Cerebellar nuclear complex (tissue), 1 donor: ENCODE measurements at places on chromosomes 16 and 17.

GRCh38 chr16:72836181-72836580, 211.7 kb downstream of the ZFHX3 start:
- DNase-seq, result no peak

DNA sequence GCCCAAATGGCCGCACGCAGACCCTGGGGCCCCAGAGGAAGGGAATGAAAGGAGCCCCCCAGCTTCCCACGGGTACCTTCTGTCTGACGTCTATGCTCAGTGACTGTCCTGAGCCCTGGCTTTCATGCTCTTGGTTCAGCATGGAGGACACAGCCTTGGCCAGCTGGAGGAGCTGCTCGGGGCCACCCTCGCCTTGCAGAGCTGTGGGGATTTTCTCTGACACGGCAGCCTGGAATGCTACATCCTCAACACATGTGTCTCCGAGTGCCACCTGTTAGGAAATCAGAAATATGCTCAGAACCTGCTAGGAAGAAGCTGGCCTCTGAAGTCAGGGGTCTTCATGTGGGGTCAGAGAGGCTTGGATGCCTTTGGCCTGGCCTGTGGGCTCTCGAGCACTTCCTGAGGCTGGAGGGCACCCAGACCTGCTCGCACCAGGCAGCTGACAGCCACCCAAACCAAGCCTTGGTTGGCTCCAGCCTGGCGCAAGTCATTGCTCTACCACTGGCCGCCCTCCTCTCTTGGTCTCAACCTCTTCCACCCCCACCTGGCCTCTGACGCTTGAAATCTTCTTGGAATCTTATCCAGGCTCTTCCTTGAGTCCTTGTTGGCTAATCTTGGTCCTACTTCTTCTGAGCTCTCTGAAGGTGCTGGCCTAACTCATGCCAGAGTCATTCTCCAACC, 63.7 kb upstream of the BCO1 start:
- no peak for DNase-seq

GRCh38 chr16:1564325-1564724, 30.9 kb downstream of the TMEM204 start:
- DNase-seq, result no peak

GRCh38 chr17:19379361-19380065, 1.2 kb downstream of the MAPK7 start:
- DNase-seq, result no peak

DNA sequence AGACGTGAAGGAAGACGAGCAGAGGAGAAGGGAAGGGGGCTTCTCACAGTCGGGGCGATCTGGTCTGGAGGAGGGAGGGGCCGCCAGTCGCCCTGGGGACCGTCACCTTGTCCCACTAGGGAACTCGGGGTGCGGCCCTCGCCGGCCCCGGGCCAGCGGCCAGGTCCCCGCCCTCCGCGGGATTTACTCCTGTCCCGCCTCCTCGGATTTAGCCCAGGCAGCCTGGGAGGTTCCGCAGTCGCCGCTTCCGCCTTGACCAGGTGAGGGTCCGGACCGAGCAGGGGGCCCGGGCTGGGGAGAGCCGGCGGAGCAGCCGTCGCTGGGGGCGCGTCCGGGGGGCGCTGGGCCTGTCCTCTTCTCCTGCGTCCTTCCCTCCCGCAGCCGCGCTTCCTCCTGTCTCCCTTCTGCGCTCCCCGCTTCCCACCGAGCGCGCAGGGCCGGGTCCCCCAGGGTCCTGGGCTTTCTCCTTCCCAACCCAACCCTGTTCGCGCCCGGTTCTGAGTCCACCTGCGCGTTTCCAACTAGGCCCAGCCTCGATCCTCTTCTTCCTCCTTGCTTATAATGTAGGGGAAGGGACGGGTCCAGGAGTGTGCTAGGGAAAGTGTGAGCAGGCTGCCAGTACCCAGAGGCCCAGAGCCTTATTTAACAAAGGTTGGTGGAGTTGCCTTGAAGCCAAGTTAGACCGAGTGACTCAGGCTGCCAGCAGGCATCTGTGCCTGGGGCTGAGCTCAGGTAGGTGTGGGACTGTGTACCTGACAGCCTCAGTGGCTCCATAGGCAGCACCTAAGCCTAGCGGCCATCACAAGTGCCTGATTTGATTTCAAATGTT, at the start of gene TNK1:
Gene TNK1, plus strand, starts transcription at position 235 of the 829 bp plus-strand sequence. CDS start 1,838 bp downstream, outside the sequence.
- DNase-seq, result no peak

- DNase-seq, result no peak
These were observed 352.1 kb upstream of the TBX2 start for GRCh38 chr17:61047515-61047914.

DNA sequence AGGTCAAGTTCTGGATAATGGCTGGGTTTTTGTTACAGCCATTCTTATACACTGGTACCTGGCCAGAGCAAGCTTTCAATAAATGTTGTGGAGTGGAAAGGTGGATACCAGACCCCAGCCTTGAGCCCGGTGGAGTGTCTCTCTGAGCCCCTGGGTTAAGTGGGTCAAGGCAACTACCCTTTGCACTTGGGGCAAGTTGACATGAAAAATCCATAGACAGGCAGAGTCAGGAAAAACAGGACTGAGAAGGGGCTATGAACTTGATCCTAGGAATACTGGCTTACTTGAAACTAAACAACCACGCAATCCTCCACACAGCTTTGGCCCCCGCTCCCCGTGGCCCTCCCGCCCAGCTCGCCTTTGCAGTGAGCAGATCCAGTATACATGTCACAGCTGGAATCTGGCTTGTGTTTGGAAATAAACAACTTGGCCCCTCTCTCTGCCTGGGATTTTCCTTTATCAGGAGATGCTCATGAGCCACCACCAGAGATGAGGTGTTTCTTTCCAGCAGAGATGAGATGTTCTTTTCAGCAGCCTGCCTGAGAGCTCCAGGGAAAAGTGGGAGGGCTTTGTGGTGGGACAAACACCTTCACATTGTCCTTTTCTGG, 65.9 kb downstream of the KSR1 start:
- no peak for DNase-seq

DNA sequence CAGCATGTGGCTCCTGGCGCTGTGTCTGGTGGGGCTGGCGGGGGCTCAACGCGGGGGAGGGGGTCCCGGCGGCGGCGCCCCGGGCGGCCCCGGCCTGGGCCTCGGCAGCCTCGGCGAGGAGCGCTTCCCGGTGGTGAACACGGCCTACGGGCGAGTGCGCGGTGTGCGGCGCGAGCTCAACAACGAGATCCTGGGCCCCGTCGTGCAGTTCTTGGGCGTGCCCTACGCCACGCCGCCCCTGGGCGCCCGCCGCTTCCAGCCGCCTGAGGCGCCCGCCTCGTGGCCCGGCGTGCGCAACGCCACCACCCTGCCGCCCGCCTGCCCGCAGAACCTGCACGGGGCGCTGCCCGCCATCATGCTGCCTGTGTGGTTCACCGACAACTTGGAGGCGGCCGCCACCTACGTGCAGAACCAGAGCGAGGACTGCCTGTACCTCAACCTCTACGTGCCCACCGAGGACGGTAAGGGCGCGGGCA, 645 bp downstream of the NLGN2 start:
- DNase-seq, result no peak

GRCh38 chr16:57009643-57010170, 20.4 kb downstream of the NLRC5 start:
- DNase-seq, result no peak

GRCh38 chr16:2991566-2992261, 11.5 kb upstream of the PKMYT1 start:
- no peak for DNase-seq

DNA sequence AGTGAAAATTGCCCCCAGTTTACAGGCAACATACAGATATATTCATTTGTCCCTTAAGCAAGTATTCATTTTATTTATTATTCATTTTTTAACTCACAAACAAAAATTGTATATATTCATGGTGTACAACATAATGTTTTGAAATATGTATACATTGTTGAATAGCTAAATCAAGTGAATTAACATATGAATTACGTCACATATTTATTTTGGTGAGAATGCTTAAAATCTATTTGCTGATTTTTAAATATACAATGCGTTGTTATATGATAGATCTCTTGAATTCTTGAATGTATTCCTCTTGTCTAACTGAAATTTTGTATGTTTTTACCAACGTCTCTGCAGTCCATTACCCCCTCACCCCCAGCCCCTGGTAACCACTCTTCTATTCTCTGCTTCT, 63.4 kb upstream of the CDH13 start:
- no peak for DNase-seq

- DNase-seq, result no peak
These were observed 61.1 kb downstream of the RPA1 start for GRCh38 chr17:1890758-1891450.

DNA sequence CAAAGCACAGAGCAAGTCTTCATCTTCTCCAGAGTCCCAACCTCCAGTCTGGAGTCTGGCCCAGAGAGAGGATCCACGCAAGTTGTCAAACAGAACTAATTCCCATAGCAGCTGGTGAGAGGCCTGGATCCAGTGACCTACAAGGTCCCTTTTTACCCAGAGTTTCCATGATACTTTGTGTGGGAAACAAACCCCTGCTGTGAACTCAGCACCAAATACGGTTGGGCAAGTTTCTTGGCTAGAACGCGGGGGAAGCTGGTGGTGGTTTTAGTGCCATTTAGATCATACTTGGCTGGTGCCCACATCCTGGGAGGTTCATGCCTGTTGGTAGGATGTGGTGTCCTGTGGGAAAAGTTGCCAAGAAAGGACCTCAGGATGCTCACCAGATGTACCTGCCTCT, 18.1 kb downstream of the TMC7 start:
- DNase-seq, result no peak

- DNase-seq, result no peak
These were observed 2.8 kb downstream of the KRT10 start for GRCh38 chr17:40819528-40820125.

DNA sequence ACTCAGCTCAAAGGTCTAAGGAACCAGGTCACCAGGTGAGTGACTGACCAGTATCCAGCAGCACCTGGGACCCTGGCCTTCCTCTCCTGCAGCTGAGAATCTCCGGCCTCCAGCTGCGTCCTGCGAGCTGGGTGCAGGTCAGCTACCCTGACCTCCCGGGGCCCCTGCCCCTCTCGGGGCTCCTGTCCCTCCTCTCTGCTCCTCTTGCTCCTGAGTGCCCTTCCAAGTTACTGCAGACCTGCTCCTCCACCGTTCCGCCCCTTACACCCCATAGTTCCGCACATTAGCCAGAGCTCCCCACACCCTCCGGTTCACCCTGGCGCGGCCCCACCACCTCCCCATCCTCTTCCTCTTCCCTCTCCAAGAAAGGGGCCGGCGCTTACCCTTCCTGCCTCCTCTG, 10.6 kb downstream of the FOXJ1 start:
- DNase-seq, result no peak

DNA sequence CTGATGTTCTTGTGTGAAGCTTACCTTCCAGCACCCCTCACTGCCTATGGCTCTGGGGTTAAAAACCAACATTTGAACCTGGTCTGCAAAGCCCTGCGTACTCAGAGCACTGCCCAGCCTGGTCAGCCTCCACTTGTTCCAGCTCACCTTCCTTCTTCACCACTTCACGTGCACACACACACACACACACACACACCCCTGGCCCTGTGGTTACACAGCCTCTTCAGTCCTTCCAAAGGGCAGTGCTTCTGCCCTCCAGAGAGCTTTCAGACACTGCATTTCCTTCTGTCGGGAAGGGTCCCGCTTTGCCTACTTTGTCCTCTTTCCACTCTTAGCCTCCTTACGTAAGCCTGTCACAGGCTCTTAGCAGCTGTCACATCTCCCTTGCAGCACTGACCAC, 9.6 kb upstream of the TMEM220 start:
- no peak for DNase-seq

- DNase-seq, result peak; percentile 24
These were observed 30.7 kb downstream of the NPTX1 start for GRCh38 chr17:80445726-80446110.

DNA sequence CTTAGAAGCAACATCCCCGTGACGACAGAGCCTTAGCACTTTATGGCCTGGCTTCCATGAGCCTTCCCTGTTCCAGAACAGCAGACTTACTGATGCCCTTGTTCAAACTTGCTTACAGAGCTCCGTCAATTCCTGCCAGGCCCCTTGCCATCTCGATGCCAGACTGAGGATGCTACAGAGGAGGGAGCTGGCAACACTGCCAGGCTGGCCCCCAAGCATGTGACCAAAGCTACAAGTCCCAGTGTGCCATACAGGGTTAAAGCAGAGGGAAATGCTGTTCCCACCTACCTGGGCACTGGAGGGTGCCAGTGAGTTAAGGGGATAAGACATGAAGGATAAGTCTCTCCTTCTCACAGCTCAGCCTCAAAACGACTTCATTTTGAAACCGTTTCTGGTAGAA, 33.5 kb upstream of the SREBF1 start:
- no peak for DNase-seq
